ENCODE measurements at places on chromosomes 5 and 9.

DNA sequence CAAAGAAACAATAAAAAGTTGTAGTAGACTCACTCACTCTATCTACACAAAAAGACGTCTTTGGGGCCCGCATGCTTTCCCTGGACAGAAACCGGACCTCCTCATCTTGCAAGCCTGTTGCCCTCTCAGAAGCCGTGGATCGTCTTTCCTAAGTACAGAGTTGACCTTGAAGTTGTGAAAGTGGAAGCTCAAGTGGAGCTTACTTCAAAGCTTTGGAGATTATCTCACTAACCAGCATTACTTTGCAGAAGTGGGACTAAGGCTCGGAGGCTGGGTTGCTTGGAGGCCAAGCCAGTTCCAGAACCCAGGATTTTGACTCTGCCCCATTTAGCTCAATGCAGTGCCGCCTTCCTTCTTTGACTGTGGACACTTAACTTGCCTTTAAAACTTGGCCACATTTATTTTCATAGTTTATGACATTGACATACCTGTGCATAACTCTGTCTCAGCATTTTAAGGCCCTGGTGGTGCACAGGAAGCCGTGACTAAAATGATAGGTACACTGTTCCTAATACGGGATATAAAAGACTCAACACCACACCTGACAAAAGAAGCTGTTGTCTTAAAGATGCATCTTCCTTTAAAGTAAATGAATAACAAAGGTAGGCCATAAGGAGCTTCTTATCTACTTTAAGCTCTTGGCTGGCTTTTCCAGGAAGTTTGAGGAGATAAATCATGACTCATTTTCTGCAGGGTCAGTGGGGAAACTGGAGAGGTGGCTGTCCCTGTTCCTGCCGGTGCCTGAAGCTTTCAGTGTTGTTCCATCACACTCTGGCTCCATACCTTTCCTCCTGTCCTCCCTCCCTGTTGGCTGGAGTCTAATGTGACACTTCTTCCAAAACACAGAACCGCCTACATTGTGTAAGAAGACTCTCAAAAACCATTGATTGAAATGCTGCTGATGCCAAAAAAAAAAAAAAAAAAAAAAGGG lies 10.7 kb downstream of the SLC25A25 start:
- no peak for DNase-seq

DNA sequence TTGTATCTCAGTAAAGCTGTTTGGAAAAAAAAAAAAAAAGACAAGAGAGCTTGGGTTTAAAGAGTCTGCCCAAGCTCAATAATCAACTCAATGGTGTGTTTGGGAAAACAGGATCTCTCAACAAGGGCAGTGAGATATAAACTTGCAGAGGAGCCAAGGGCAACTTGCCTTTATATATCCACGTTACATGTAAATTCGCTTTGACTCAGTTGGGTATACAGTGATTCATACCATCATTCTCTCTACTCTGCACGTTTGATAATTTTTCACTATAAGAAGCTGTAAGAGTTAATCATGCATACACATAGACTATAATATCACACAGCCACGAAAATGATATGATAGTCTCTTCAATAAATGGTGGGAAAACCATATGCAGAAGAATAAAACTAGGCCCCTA lies 24.9 kb downstream of the ADAM19 start:
- no peak for DNase-seq

DNA sequence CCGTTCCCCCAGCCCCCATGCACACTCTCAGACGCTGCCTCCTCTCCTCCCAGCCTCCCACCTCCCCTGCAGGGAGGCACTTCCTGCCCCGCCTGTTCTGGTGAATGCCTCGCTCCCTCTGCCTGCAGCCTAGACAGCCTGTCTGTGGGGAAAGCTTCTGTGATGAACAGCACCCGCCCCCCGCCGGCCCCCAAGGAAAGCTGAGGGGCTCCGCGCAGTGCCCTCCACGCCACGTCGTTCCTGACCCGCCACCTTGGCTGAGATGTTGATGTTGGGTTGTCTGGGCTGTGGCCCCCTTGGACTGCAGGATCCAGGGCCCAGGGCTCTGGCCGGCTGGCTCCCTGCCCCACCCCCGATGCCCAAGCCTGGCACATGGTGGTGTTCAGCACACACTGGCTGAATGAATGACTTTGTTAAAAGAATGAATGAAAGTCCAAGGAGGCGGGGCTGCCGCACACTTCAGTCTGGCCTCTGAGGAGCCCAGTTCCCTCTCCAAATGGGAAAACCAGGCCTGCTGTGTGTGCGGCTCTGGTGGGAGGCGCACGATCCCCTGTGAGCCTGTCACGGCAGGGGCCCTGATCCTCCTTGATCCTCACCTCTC lies 2.1 kb upstream of the MYMK start:
- no peak for DNase-seq

DNA sequence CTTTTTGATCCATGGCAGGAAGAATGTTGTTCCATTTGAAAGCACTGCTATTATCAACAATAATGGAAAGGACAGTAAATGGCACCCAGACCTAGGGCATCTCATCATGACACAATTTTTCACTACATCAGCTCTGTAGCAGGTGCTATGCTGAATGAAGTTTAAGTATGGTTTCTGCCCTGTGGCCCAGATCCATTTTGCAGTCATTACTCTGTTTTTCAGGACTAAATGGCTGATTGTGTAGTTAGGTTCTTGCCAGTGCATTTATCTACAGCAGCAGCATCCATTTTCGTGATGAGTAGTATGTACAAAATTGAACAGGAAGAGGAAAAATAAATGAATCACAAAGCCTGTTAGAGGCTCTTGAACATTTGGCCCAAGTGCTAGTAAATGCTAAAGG lies 270.5 kb upstream of the CD180 start:
- no peak for DNase-seq

- no peak for DNase-seq
Measured at GRCh38 chr9:133581513-133582343, 27.5 kb downstream of the FAM163B start.

DNA sequence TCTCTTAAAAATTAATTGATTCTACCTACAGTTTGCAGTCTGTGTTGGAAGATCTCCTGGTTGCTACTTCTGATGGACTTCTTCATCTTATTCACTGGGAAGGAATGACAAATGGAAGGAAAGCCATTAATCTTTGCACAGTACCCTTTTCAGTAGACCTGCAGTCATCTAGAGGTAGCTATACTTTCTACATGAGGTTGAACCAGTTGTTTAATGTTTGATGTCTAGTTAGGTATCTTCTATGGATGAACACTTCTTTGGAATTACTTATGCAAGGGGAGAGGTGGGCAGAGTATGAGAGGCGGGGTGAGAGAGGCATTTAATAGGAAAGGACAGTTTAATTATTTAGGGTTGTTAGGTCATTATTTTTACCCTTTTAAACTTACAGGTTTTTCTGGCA lies 91.2 kb downstream of the RIC1 start:
- no peak for DNase-seq

DNA sequence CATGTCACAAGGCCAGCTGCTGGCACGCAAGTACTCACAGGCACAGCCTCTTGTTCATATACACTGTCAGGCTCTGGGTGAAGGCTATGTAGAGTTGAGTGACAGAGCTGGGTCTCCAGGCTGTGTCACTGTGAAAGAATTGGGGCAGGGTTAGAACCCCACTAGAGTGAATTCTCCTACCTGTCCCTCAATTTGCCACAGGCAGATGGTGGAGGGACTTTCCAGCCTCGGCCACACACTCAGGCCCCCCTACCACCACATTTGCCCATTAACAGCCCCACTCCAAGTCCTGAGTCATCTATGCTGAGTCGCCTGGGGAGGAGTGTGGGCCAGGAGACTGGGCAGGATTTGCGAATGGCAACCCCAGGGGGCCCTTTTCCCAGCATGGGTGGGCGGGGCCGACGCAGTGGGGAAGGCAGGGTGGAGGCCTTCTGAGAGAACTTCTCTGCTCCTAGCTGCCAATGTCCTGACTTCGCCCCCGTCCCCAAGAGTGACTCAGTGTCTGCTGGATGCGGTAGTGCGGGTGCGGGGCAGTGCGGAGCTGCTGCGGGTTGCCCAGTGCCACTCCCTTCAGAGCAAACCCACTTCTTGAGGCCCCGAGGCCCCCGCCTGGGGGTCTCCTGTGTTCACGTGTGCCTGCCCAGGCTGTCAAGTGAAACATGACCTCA lies 50.3 kb upstream of the PSD2 start:
- DNase-seq, result peak; percentile 62

DNA sequence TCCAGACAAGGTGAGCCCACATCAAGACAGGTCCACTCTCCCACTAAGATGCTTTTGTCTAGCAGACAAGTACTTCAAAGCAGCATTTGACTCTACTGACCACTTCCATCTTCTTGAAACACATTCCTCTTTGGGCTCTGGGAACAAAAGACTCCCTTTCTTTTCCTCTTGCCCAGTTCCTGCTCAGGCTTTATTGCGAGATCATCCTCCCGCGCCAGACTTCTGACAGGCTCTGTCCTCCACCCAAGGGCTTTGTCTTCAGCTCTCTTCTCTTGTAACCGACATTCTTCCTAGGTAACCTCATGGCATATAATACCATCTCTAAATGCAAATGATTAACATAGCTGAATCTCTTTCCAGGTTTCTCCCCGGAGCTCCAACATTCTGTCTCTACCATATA lies 85.8 kb downstream of the NUDT12 start:
- no peak for DNase-seq

DNA sequence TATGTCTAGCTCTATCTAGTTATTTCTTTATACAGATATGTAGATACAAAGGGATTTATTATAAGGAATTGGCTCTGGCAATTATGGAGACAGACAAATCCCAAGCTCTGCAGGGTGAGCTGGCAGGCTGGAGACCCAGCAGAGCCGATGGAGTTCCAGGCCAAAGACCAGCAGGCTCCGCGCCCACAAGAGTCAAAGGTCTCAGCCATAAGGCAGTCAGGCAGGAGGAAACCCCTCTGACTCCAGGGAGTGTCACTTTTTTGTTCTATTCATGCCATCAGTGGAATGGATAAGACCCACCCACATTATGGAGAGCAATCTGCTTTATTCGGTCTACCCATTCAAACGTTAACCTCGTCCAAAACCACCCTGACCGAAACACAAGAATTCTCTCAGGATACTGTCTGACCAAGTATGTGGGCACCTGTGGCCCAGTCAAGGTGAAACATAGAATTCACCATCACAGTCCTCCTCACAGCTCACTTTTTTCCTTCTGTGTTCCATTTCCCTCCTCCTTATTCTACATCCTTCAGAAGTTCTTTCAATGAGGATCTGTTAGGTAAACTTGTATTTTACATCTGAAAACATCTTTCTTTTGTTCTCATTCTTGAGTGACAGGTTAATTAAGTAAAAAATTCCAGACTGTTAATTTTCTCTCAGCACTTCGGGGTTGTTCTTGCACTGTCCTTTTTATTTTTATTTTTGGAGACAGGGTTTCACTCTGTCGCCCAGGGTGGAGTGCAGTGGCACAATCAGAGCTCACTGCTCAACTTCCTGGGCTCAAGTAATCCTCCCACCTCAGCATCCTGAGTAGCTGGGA lies 21.2 kb downstream of the RNF130 start:
- no peak for DNase-seq

DNA sequence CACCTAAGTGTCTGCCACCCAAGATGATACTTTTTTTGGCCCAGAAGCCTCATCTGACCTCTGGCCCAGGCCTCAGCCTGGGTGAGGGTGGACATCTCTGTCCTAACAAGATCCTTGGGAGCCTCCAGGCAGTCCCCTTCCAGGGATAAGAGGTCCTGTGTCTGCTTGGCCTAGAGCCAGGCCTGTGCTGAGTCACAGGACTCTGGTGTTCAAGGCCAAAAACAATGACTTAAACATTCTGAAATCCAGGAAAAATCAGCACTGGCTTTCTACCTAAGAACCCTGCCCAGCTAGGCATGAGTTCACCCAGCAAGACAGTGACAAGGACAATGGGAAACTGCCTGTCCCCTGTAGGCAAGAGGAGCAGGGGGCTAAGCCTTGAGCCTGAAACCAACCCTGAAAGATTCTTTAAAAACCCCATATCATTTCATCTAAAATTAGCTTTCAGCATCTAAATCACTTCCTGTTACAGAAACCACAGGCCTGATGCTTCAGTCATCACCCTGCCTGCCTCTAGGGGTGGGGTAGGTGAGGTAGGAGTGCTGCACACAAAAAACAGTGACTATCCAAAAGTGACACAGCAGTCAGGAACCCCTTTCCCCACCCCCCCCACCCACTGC lies 29.9 kb downstream of the CSF2 start:
- peak; percentile 80 for DNase-seq
